ENCODE measurements at places on chromosomes 7 and 10. TPM values are rescaled to one million over a fixed set of nuclear protein-coding genes. Genes with fewer than 3 reads are reported as not detected.

Gene CTBP2
- total RNA-seq = 125 TPM

Gene BLNK
- total RNA-seq = 5.5 TPM

Gene C10orf67
- total RNA-seq = not detected

Gene ABCA13
- 0.24 TPM for total RNA-seq

Gene OIT3
- total RNA-seq = under 0.01 TPM

Gene GTF2IRD1
- total RNA-seq = 23.7 TPM

Gene SMKR1
- 0.24 TPM for total RNA-seq

Gene ASB10
- total RNA-seq = not detected

Gene RHEB
- total RNA-seq = 81.7 TPM

Gene RAB19
- not detected for total RNA-seq
